ENCODE measurements at places on chromosomes 4 and X. TPM values are rescaled to one million over a fixed set of nuclear protein-coding genes. Genes with fewer than 3 reads are reported as not detected.

Gene CTAG2
- total RNA-seq, result not detected

- H3K27ac ChIP-seq, result peak overlapping the region; percentile 70
- peaks cover 5% of the 10 kb centered on the region for H3K27me3 ChIP-seq
- H3K4me1 ChIP-seq, result peaks cover 16% of the 10 kb centered on the region
- H3K4me3 ChIP-seq, result peak overlapping the region; percentile 55
These were observed 946 bp downstream of the ANXA3 start for GRCh38 chr4:78552389-78553042.

DNA sequence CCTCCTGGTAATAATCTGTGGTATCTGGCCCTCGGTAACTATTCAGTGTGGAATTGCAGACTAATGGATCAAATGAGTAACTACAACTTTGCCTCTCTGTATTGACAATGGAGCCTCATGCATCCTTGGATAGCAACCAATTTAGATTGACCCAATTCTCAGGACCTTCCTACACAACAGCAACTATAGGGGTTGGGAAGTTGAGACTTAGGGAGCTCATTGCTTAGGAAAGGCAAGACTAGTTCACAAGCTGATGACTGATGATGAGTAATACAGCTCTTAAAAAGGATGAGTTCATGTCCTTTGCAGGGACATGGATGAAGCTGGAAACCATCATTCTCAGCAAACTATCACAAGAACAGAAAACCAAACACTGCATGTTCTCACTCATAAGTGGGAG, 47.5 kb upstream of the KLHL13 start:
- H3K27me3 ChIP-seq, result no peaks in the 10 kb centered on the region
- H3K4me3 ChIP-seq, result no peak overlapping the region
- H3K27ac ChIP-seq, result no peak overlapping the region
- no peak for DNase-seq
- no peaks in the 10 kb centered on the region for H3K4me1 ChIP-seq

DNA sequence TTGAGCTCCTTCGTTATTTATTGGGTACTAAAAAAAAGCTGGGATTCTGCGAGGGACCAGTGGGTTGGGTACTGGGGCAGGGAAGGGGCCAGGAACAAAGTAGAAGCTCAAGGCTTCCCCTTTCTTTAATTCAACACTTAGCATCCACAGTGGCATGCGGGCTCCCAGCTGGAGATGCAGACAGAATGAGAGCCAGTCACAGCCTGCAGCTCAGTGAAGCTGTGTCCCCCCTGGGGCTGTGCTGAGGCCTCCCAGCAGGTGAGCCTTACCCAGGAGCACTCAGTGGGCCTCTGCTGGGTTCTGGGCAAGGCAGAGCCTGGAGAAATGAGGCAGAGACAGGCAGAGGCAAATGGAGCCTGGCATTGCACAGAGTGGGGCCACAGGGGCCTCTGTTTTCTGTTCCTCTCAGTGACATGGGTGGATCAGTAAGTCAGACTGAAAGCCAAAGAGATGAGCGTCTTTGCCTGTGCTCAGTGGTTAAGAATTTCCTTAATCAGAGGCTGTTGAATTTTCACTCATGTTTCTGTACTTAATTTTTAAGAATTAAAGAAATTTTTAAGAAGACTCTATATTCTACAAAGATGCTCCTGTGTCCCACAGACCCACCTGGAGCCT, 181.4 kb upstream of the RBPJ start:
- no peaks in the 10 kb centered on the region for H3K27me3 ChIP-seq
- DNase-seq, result no peak
- H3K36me3 ChIP-seq, result no peaks in the 10 kb centered on the region
- H3K4me3 ChIP-seq, result no peak overlapping the region
- H3K4me1 ChIP-seq, result no peaks in the 10 kb centered on the region
- no peak overlapping the region for H3K27ac ChIP-seq

GRCh38 chr4:184329235-184329634, 111.6 kb upstream of the ENPP6 start:
- H3K27me3 ChIP-seq, result no peaks in the 10 kb centered on the region
- no peaks in the 10 kb centered on the region for H3K36me3 ChIP-seq
- no peak for DNase-seq

- H3K27ac ChIP-seq, result no peak overlapping the region
- no peaks in the 10 kb centered on the region for H3K36me3 ChIP-seq
- no peak for DNase-seq
- H3K4me1 ChIP-seq, result no peaks in the 10 kb centered on the region
- no peak overlapping the region for H3K4me3 ChIP-seq
These were observed 29.1 kb downstream of the SPARCL1 start for GRCh38 chr4:87500092-87500462.

Gene SCML2
- 6.1 TPM for total RNA-seq

Gene SLC25A5
- 552 TPM for total RNA-seq
